ENCODE measurements at places on chromosomes 4 and X.

GRCh38 chr4:186404562-186405134, 138.7 kb downstream of the F11 start:
- no peak for DNase-seq

DNA sequence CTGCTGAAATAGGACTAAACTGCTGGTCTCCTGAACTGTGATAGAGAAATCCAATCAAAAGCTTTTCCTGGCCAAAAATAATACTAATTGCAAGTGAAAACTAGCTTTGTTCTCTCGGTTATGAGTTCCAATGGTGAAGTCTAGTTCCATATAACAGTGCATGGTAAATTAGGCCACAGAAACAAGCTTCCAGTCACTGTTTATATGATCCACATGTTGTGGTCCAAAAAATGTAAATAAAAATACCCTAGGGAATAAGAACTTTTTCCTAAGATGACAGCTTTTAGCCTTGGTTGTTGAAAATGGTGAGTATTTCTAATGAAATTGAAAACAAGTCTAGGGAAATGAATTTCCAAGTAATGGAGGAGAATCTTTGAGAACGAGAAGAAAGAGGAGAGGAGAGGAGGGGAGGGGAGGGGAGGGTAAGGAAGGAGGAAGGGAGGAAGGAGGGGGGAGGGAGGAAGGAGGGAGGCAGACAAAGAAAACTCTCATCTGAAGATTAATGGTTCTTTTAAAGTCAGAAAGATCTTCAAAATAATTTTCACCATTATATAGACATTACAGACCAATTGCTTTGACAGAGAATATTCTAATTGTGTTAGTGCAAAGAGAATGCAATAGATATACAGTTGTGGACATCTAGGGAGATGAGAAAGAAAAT, 26.1 kb downstream of the PALLD start:
- DNase-seq, result no peak

GRCh38 chr4:152266831-152267480, 268.9 kb downstream of the FBXW7 start:
- DNase-seq, result no peak

GRCh38 chr4:183284258-183284785, 35.8 kb downstream of the CLDN22 start:
- no peak for DNase-seq

- peak; percentile 87 for DNase-seq
Measured at GRCh38 chr4:124631760-124632159, 80.8 kb downstream of the ANKRD50 start.

DNA sequence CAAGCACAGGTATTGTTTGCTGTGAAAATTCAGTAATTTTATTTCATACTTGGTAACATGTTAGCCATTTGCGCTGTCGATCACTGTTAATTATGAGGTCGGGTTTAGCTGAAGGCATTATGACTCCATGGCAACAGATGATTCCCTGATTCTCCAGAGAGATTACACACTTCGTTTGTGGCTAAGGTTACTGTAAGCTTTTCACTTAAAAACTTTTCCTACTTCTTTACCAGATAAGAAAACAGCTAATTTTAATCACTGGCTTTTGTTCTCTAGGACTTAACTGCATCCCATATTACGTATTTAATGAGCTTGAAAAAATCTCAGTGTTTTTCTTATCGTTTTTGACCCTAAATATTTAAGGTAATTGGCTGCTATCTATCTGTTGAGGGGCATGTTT, 2.1 kb downstream of the GSTCD start:
- no peak for DNase-seq

DNA sequence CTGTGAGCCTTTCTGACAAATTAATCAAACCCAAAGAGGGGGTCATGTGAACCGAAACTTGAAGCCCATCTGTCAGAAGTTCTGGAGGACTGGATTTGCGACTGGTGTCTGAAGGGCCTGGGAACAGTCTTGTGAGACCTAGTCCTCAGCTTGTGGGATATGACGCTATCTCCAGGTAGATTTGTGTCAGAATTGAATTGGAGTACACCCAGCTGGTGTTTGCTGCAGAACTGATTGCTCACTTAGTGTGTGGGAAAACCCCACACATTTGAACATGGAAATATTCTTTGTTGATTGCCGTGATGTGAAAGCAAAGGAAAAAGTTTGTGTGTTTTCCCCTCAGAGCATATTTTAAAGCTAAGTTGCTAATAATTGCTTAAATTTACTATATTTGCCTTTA, 30.3 kb upstream of the TMSB15B start:
- no peak for DNase-seq

GRCh38 chr4:40401631-40402030, 66.5 kb downstream of the CHRNA9 start:
- no peak for DNase-seq

- peak; percentile 20 for DNase-seq
Measured at GRCh38 chr4:2042204-2042946, 16.8 kb upstream of the NAT8L start.

DNA sequence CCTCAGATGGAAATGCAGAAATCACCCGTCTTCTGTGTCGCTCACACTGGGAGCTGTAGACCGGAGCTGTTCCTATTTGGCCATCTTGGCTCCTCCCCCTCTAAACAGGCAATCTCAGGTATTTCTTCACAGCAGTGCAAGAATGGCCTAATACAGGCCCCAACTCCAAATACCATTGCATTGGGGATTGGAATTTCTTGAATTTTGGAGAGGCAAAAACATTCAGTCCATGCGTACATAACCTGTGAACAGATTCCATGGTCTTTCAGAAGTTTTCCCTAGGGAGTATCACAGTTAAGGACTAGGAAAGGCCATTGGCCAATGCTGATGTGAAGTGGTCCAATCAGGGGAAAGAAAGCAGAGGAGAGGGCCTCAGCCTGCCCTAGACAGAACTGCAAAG, 128.2 kb upstream of the NOCT start:
- no peak for DNase-seq

DNA sequence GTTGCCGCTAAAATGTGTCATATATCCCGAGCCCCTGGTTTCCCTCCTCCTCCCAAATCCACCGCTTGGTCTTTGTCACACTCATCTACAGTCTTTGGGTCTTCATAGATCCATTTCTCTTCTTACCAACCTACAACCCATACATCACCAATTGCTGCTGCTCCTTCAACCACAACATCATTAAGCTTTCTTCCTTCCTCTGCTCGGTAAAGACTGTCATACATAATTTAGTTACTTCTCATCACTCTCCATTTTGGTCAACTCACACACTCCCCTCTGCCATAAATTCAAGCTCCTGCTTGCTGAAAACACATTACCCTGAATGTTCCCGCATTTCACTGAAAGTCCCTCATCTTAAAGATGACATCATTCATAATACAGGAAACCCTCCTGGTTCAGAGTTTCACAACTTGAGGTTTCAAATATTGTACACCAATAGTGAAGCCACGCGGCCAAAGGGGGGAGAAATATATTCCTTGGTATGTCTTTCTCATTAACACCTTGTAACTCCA, 1.7 kb upstream of the DCTD start:
- no peak for DNase-seq

DNA sequence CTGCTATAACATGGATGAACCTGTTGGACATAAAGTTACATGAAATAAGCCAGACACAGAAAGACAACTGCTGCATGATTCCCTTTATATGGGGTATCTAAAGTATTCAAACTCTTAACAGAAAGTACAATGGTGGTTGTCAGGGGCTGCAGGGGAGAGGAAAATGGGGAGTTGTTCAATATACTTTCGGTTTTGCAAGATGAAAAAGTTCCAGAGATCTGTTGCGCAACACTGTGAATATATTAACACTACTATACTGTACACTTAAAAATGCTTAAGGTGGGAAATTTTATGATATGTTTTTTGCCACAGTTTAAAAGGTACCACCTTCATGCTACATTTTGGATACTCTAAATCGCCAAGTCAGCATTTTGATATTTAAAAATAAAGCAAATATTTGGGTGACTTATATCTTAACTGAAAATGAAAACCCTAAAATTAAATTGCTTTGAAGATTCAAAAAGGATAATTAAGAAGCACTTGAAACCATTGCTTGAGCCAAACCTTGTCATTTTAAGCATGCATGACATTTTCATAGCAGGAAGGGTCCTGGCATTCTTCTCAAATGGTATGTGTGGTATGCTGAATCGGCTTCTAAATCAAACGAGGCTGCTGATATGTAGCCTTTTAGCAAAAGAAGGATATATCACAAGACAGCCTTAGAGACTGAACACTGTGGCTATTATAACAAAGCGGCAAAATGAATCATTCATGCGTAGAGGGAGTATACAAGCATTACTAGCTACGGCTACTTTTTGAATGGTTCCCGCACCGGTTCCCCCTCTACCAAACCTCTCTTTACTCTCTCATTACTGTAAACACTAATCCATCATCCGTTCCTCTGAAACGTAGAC, 607.1 kb upstream of the DIPK2B start:
- DNase-seq, result no peak

GRCh38 chr4:146340798-146341197, 126.5 kb downstream of the REELD1 start:
- DNase-seq, result peak; percentile 31

- DNase-seq, result no peak
Measured at GRCh38 chrX:15913146-15913545, 58.5 kb upstream of the AP1S2 start.

DNA sequence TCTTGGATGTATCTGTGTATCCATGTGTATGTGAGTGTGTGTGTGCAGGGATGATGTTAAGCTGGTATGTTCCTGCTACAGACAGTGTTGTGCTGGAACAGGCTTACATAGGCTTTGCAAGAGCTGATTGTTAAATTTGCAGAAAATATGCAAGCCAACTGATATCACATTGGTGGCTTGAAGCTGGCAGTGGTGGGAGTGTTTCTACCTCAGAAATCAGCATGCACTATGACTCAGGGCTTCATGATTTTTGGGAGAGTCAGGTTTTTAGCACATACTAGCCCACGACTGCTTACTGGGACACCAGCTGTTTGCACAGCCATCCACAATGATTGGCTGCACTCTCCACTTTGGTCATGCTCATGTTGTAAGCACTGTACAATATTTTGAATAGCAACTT, 261.8 kb downstream of the DHX15 start:
- no peak for DNase-seq

GRCh38 chrX:76147106-76147505, 25.8 kb upstream of the PBDC1 start:
- DNase-seq, result no peak

DNA sequence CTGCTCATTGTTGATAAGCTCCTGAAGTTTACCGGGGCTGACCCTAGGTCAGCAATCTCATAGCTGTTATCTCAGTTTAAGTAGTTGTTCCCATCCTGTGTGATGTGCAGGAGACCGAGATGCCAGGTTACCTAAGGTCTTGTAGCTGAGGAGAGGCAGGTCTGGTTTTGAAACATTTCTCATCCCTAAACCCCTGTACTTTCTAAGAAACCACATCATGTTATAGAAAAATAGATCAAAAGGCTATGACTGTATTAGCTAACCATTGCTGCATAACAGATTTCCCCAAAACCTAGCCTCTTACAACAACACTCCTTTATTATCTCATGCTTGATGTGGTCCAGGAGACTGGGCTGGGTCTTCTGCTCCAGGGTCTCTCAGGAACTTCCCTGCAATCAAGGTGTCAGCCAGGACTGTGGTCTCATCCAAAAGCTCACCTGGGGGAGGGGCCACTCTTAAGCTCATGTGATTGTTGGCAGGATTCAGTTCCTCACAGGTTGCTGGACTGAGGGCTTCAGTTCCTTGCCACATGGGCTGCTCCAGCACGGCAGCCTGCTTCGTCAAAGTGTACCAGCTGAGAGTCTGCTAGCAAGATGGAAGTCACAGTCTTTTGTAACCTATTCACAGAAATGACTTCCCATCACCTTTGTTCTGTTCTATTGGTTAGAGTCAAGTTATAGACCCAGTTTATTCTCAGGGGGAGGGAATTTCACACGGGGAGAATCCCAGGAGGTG, 60.9 kb upstream of the CLCN4 start:
- DNase-seq, result no peak

DNA sequence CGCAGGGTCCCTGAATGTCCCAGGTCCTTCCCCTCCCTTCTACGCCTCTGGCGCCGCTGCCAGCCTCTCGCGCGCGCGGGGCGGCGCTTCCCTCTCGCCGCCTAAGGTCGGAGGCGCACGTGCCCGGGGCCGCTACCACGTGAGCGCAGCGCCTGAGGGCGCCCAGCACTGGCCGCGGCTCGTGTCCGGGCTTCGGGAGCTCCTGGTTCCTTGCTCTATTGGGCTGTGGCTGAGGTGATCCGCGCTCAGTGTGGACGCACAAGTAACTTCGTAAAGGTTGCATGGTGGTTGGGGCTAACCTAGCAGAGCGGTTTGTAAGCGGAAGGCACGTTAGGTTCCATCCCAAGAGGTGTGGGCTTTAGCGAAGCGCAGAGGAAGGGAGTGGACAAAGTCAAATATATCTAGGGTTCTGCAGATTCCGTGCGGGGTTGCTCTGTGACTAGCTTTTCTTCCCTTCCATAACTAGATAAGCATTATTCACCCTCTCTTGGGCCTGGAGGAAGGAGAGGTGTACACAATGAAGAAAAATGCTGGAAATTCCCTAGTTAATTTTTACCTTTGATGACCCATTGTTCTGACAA, 1.8 kb downstream of the TLL1 start:
- DNase-seq, result no peak
